ENCODE measurements at places on chromosomes 5 and 9.
A peak's percentile ranks its signal among the peaks of the same experiment; 100 is the strongest.

DNA sequence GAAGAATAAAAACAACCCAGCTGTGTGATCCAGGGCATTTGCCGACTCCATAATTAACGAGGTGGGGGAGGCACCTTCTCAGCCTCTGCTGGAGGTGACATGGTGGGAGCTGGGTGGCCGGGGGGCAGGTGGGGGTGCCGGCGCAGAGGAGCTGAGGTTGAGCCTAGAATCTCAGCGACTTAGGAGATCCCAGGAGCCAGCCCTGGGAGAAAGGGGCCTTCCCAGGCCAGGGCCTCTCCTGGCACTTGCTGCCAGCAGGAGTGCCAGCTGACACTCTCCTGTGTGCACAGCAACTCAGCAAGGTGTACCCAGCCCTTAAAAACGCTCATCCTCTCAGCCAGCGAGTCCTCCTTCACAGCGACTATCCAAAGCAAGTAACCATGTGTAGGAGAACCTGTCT, 62.8 kb upstream of the FCN1 start:
- no peak for DNase-seq

GRCh38 chr5:131252824-131253171, 11.1 kb upstream of the CDC42SE2 start:
- DNase-seq = no peak

GRCh38 chr9:136944212-136944518, 373 bp downstream of the FBXW5 start:
- no peak for DNase-seq

- DNase-seq = no peak
Measured at GRCh38 chr5:45694255-45694814, 1.8 kb downstream of the HCN1 start.

DNA sequence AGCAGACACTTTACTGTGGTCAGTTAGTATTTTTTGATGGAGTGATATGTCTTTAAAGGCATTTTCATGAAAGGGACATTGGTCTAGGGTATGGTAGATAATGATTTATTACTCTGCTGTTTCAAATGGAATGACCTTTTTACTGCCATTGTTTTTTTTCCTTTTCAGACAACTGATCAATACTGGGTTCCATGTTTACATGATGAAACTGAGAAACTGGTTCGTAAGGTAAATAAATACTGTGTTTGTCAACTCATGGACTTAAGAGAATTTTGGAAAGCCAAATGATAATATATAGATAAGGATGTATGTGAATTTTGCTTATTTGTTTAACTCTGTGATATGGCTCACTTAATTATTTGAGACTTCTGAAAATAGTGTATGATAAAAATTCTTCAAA, 35.5 kb downstream of the VPS13A start:
- DNase-seq = no peak

GRCh38 chr9:8136477-8136876, 336.9 kb upstream of the DMAC1 start:
- no peak for DNase-seq

DNA sequence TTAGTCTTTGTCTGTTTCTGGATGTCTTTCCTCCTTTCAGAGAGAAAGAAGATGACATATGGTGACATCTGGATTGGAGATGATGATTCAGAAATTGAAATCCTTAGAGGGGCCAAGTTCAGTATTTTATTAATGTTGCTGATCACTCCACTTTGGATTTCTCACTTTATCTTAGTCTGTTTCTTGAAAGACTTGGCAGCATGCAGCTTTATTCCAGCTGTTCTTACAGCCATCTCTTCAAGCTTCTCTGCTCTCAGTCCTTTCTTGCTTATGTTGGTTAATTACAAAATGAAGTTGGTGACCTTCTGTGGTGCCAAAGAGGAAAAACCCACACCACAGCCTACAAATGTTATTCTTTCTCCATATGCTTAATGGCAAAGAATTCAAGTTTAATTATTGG, 62.1 kb downstream of the SNCAIP start:
- DNase-seq = no peak

DNA sequence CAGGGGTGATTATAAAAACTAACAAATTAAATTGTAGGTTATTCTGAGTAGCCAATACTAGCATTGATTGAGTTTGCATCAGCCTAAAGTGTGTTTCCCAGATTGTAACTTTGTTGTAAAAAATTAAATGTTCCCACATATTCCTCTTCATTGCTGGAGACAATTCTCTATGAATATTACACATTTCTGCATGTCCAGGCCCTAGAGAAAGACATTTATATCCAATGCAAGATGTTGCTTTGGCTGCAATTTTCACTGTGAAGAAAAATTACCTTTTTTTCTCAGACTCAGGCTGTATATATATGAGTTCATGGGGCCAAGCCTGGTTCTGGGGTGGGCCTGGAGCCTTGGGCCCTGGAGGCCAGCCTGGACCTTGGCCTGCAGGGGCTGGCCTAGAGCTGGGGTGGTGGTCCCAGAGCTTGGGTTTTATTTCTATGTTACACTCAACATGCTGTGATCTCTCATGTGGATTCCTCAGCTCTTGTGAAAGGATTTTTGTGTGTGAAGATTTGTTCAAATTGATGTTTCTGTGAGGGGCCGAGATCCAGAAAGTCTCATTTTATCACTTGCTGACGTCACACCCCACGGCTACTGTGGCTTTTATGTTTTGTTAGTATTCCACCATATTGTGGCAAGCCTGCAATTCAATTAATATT, 232.5 kb downstream of the SPATA31A1 start:
- no peak for DNase-seq

DNA sequence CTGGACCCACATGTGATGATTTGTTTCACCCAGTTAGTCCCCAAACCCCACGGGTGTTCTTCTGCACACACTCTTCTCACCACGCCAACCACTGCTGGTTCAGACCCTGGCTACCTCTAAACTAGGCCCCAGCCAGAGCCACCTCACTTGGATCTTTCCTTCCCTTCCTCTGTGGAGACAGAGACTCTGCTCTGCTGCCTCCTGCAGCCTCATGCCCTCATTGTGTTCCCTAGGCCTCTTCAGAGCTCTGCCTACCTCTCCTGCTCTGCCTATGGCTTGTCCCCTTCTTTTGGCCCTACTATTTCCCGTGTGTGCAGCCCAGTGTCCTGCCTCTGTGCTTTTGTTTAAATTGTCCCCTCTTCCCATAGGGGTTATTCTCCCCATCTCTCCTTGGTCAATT, 79.7 kb downstream of the ARHGAP26 start:
- DNase-seq = no peak

DNA sequence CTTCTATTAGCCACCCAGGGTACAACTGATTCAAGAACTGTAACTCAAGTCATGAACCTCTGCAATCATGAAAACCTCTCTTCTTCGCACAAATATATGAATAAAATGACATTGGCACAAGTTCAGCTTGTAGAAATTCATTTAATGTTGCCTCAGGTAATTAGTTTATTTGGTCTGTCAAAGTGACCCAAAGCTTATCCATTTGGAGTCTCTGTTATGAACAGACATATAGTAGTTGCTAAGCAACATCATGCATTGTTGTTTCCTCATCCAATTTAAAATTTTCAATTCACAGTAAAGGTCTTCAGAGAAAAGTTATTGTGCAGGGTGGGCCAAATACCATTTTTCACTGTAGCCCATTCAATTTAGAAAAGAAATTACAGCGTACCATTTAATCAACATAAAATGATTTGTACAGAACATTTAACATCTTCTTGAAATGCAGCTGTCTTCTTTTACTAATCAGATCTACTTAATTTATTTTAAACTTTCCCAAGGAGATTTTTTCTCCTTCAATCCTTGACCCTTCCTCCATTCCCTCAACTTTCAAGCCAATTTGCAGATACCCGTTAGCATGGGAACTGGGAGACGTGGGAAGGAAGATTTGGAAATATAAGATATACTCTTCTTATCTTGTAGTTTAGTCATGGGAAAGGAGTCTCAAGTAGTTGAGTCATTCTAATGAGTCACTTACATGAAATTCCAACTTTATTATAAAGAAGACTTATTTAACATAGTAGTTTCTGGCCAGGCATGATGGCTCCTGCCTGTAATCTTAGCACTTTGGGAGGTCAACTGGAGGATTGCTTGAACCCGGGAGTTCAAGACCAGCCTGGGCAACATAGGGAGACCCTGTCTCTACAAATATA, 231.3 kb downstream of the ATPSCKMT start:
- peak; percentile 32 for DNase-seq

DNA sequence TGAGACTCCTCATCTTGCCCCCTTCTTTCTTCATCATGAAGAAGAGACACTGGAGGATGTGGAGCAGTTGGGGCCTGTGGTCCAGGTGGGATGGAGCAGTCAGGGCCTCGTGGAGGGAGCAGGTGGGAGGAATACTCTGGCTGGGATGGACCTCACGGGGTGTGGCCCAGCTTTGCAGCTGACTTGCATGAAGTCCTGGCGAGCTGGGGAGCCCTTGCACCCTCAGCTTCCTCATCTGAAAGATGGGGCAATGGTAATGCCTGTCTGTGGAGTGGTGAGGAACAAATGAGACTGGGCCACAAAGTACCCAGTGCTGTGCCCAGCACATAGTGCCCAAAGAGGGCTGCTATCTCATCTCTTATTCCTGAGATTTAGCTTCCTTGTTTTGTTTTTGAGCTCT, 91.5 kb downstream of the DAB2IP start:
- DNase-seq = no peak
